ENCODE measurements at places on chromosomes 2 and 18.

DNA sequence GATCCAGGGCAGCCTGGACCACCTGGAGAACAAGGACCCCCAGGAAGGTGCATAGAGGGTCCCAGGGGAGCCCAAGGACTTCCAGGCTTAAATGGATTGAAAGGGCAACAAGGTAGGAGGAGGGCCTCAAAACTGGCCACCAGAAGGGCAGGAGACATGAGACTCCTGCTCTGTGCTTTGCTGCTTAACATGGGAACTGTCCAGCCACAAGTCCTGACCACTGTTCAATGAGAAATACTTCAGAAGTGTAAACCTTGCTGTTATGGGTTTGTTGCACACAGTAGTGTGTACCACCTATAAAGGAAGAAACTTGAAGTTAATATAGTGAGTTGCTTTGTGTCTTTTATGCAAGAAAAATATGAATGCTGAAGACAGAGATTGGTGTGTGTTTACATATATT, 44.2 kb upstream of the MFF start:
- no peak for DNase-seq

DNA sequence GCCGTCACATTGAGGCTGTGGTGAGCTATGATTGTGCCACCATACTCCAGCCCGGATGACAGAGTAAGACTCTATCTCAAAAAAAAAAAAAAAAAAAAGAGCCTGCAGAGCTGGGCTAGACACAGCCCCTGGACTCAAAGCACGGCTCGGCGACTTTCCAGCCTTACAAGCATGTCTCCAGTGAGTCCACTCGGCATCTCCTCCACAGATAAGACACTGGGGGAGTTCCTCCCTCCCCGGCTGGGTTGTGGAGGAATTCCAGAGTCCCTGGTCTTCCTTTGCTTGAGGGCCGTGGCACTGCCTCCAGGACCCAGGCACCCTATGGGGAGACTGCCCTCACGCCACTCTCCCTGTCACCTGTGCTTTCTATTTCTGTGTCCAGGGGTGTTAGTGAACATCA, 30.9 kb upstream of the RPL31 start:
- DNase-seq: no peak

DNA sequence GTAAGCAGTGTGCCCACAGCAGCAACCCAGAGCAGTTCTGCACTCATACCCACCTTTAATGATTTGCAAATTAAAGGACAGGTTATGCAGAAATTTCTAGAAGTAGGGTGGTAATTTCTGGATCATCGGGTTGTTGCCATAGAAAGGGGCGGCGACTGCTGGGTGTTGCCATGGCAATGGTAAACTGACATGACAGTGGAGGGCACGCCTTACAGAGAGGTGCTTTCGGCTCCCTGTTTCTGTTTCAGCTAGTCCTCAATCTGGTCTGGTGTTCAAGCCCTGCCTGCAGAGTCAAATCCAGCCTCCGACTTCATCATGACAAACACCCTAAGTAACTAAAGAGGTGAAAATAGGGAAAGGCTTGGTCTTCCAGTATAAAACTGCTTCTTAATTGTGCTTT, 667.7 kb downstream of the SOCS6 start:
- DNase-seq: no peak

DNA sequence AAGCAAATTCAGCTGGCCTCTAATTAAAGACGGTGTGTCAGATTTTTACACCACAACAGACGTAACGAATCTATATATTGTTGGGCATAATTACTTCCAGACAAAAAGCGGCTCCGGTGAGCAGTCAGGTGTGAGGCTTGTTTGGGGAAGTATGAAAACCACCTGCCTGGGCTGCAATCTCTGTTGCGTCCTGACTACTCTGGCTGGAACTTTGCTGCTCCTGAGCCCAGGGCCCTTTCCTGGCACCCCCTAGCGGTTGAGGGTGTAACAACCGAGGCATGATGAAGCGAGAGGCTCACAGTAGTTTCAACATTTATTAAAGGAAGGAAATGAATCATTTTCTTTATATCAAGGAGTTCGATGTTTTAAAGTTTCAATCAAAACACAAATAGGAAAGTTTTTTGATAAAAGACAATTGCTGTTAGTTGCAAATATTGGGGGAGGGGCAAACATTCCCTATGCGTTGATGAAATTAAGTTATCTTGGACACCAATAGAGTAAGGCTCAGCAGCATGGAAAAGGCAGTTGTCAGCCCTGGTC, 10.6 kb upstream of the ITGB6 start:
- DNase-seq: peak; percentile 70

DNA sequence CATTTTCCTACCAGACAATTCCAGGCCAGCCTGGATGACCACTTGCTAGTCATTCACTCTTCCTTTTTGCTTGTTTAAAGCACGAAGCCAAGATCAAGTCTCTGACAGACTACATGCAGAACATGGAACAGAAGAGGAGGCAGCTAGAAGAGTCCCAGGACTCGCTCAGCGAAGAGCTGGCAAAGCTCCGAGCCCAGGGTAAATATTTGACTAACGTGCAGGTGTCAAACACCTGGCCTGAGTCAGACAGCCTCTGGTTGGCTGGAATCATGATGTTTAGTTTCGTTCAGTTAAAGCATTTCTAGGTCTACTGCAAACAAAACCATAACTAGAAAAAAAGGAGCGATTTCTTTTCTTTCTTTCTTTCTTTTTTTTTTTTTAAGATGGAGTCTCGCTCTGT, 44.2 kb upstream of the LYPD6B start:
- DNase-seq: no peak

GRCh38 chr2:181300600-181301291, 156.4 kb upstream of the ITGA4 start:
- DNase-seq: peak; percentile 57

- no peak for DNase-seq
Measured at GRCh38 chr2:20771299-20771698, 51.6 kb downstream of the LDAH start.

GRCh38 chr2:132816234-132816633, 146.2 kb upstream of the LYPD1 start:
- no peak for DNase-seq

GRCh38 chr2:42675815-42676214, 88.1 kb downstream of the OXER1 start:
- DNase-seq: no peak

DNA sequence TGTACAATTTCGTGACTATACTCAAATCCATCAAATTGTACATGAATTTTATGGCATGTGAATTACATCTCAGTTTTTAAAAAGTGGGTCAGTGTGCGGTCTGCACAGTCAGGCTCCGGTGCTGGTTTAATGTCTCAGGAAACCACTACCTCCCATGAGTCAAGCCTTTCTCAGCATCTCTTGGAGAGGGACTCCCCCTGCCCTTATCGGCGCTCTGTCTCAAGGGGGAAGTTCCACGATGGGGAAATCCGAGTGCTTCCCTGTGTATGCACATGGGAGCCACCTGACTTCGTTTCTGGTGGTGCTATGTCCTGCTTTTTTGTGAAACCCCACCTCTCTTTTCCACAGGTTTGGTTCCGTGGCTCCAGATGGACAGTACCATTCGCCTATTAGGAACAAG, 72.5 kb downstream of the ACOXL start:
- peak; percentile 63 for DNase-seq

- DNase-seq: no peak
Measured at GRCh38 chr18:49185623-49186022, 234.9 kb upstream of the SMAD7 start.

DNA sequence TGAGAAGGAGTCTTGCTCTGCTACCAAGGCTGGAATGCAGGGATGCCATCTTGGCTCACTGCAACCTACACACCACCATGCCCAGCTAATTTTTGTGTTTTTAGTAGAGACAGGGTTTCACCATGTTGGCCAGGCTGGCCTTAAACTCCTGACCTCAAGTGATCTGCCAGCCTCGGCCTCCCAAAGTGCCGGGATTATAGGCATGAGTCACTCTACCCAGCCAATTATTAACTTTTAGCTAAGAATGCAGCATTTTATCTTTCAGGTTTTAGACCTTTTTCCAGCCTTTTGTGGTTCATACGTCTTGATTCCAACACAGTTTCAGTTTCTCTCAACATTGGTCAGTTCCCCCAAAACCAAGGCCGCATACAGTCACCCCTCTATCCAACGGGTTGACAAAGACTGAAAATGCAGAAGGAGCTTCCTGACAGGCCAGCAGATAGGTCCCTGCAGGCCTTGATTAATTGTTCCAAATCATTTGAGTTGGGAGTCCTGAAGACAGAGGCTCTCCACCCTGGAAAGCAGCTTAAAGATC, 262.2 kb upstream of the KLHL29 start:
- no peak for DNase-seq

DNA sequence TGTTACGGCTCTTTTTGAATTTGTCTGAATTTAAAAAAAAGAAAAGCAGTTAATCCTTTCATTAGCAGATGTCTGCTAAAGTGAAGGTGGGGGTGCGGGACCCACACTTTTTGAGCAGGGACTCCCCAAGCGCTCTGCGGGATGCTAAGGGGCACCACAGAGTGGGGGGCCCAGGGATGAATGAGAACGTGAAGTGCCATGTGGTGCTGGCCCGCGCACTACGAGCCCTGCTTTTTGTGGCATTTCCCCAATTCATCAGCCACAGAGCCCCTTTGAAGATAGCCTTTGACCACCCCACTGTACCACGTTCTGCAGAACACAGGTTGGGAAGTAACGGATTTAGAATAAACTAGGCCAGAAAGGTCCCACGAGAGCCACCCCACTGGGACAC, 28.6 kb downstream of the HS1BP3 start:
- no peak for DNase-seq

GRCh38 chr2:229221641-229222040, 49.4 kb downstream of the PID1 start:
- DNase-seq: no peak

GRCh38 chr2:186273953-186274352, 212.1 kb upstream of the ZC3H15 start:
- no peak for DNase-seq

All from CD4-positive, alpha-beta T cell treated with Interleukin-15 for 1 hour (primary cell).